ENCODE measurements at places on chromosomes 4 and X. TPM values are rescaled to one million over a fixed set of nuclear protein-coding genes. Genes with fewer than 3 reads are reported as not detected.

- no peak for DNase-seq
Observed at GRCh38 chrX:147978931-147979330, 2.2 kb upstream of the FMR1NB start.

DNA sequence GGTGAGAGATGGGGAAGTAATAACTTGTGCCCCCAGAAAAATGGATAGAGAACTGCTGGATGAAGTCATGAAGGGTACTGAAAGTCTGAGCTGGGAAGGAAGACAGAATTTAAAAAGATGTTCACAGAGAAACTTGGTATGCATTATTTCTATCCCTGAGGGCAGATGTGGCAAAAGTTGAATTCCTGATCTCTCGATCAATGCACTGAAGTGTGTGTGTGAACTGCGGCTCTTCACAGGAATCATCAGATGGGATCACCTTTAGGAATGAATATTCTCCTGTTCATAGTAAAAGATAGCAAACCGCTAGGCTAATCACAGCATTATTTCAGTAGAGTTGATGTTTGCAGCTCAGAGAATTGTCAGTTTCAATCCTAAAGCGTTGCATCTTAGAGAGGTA, 86.4 kb downstream of the ELOVL6 start:
- no peak for DNase-seq

The UNC5C gene
- total RNA-seq, result 4.6 TPM

DNA sequence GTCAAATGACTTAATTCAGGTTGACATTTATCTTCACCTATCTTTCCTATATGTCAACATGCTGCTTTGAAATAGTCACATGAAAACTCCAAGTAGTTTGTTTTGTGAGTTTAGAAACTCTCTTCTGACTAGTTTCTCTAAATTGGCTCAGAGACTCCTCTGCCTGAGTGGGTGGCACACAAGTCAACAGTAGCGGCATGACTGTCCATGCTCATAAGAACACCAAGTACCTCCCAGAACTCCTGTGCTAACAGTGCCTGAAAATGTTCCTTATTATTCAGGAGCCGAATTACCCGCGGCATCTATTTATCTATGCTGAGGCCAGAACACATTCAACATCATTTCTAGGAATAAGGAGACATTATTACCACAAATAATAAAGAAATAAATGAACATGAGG, 116.3 kb downstream of the SORBS2 start:
- no peak for DNase-seq

DNA sequence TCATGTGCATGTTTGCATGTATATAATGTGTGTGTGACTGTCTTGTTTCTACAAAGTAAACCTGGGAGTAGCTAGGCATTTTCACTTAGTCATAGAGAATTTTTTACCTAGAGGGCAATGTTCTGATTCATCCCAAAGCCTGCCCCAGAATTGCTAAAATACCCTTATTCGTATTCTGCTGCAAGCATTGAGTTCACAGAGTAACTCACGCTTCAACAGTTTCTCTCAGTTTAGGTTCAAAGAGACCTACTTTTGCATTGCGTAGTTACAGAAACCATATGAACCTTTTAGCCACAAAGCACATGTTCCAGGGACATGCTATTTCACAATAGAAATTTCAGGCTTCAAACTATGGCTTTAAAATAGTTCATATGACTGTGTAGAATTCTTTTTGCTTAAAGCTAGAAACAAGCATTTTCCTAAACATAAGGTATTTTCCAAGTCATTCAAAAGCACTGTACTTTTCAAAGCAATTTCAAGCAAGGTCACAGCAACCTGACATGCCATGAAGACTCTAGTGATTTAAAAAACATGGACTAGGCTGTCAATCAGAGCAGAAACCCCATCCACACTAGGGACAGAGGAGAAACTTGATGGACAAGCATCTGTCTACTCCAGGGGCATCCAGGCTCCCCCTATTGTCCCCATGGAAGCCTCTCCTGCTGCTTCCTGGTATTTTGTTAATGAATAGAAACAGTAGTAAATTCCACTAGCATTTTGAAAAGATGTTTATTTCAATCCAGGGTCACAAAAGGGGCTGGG, 81.5 kb upstream of the MAPK10 start:
- DNase-seq, result no peak

The PSAPL1 gene
- 0.25 TPM for total RNA-seq

- no peak for DNase-seq
Observed at GRCh38 chr4:81166458-81167160, 48.4 kb downstream of the PRKG2 start.

The TXK gene
- total RNA-seq, result 3.5 TPM

The MXD4 gene
- total RNA-seq, result 67.2 TPM

DNA sequence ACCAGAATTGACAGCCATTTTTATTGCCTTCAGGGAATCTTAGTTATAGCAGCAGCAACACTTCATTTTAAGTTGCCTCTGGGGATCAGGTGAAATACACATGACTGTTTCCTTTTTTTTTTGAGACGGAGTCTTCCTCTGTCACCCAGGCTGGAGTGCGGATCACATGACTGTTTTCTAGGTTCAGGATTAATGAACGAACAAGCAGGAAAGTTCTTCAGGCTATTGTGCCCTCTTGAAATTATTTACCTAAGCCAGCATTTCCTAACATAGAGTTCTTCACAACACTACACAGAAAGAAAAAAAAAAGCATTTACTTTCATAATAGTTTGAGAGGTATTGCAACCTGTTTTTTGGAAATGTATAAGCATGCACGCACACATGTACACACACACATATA, 2032.8 kb downstream of the PCDH7 start:
- DNase-seq, result no peak

- no peak for DNase-seq
Observed at GRCh38 chr4:72641611-72642010, 72.6 kb upstream of the ADAMTS3 start.

- DNase-seq, result no peak
Observed at GRCh38 chr4:185775792-185776555, 36.0 kb downstream of the SORBS2 start.

Data from omental fat pad (tissue), 4 donors.